ENCODE measurements at places on chromosomes 11 and 22. TPM values are rescaled to one million over a fixed set of nuclear protein-coding genes. Genes with fewer than 3 reads are reported as not detected.

The TSGA10IP gene
- total RNA-seq: not detected

The MS4A4A gene
- not detected for total RNA-seq

- peak; percentile 91 for DNase-seq
Measured at GRCh38 chr11:31509429-31510345, at the start of the genes ELP4 and IMMP1L. ELP4 (plus strand) TSS chr11:31509767; CDS start chr11:31509785, 18 bp downstream. IMMP1L (minus strand) TSS chr11:31509622; CDS start chr11:31463276, 46,346 bp downstream.

- DNase-seq: no peak
Measured at GRCh38 chr11:134423106-134423505, 11.1 kb upstream of the B3GAT1 start.

DNA sequence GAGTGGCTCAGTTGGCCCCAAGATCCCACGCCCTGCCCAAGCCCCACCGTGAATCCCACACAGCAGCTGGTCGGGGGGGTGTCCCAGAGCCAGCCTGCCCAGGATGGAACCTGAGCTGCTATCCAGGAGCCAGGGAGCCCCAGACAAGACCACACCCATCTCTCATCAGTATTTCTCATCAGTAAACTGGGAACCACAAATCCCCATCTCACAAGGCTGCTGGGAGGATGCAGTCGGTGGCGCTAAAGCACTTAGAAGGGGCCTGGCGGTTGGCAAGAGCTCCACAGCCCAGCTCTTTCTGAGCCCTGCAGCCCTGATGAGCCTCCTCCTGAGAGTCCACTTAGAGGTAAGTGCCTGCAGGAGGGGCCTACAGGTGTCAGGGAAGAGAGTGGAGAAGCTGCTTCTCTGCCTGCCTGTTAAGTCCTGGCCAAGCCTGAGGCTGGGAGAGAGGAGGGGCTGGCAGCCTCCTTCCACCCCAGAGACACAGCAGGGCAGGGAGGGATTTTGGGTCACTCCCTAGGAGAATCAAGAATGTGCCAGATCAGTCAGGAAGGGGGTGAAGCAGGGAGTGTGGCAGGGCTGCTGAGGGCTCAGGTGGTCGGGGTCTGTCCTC lies 6.1 kb downstream of the FADS3 start:
- no peak for DNase-seq

GRCh38 chr22:36081023-36081431 lies 52.4 kb upstream of the RBFOX2 start:
- peak; percentile 74 for DNase-seq

All from MG63 (cell line).